ENCODE measurements at places on chromosomes 1 and 21.

- no peak for DNase-seq
These were observed 15.6 kb upstream of the C1orf174 start for GRCh38 chr1:3915551-3916121.

- DNase-seq, result no peak
These were observed 26.5 kb downstream of the CDCP2 start for GRCh38 chr1:54126271-54126815.

DNA sequence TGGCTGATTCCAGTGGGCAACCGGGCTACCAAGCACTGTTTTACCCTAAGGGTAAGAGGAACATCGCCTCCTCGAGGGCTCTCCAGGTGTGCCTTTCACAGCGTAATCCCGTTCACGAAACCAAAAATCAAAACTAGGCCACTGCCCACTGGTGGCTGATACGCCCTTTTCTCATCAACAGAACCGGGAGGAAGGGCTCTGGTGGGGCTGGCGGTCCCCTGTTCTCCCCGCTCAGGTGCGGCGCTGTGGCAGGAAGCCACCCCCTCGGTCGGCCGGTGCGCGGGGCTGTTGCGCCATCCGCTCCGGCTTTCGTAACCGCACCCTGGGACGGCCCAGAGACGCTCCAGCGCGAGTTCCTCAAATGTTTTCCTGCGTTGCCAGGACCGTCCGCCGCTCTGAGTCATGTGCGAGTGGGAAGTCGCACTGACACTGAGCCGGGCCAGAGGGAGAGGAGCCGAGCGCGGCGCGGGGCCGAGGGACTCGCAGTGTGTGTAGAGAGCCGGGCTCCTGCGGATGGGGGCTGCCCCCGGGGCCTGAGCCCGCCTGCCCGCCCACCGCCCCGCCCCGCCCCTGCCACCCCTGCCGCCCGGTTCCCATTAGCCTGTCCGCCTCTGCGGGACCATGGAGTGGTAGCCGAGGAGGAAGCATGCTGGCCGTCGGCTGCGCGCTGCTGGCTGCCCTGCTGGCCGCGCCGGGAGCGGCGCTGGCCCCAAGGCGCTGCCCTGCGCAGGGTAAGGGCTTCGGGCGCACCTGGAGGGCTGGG, at the start of gene IL6R:
Gene IL6R, plus strand, starts transcription at position 360 of the 763 bp plus-strand sequence. Its CDS starts 287 bp downstream, at position 647.
- no peak for DNase-seq

DNA sequence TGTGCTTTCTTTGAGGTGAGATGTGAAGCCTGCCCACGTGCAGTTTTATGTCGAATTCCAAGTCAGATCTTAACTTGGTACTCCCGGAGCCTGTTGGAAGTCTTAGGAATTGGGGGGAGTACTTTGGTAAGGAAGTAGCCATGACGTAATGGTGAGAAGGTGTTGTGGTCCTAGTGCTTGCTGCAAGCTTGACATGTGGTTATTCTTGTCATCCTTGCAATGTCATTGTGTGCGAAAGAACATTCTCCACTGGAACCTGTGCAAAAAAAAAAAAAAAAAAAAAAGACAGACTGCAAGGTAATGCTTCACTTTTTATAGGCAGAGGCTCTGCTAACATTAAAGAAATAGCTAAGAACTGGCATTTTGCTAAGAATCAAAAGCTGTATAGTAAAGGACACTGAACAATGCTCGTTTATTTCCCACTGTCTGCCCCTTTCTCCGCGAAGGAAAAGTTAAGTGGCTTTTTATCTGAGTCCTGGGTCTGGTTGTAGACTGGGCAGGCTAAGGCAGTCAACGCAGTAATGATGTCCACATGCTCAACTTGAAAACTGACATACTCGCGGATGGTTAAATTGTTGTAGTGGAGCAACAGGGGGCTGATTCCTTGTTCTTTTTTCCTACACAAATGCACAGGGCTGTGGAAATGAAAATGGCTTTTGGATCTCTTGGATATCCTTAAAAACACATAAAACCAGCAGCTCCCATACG, 2.1 kb downstream of the KAZN start:
- no peak for DNase-seq

- no peak for DNase-seq
These were observed 244.4 kb downstream of the AKT3 start for GRCh38 chr1:243605604-243606003.

- peak; percentile 63 for DNase-seq
These were observed 19.9 kb upstream of the PPP1R15B start for GRCh38 chr1:204431310-204432184.

DNA sequence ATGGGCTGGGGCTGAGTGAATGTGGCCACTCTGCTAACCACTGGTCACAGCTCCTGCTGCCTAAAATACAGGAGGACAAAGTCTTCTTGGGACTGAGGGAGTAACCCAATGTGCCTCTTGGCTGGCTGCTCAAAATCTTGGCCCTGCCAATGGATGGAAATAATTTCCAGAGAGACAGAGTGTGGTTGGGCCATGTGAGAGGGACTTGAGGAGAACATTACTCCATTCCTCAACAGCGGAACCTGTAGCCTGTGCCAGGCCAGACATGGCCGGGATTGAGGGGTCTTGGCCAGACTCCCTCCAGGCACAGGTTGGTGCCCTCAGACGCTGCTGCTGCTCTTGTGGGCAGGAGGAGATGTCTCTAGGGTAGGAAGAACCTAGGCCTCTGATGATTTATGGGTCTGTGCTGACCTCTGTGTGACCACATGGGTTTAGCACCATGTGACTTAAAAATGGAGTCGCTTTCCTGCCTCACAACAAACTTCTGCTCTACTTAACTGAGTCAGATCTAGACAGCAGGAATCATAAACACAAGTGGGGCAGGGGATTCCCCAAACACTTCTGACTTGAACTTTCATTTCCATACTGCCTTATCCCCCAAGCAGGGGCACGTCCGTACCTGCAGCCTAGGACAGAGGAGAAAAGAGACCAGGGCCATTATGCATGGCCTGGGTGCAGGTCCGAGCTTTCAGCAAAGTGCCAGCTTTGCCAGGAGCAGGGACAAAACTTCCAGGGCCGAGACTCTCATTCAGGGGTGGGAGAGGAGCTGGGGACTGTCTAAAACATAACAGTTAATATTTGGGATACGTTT, 79.2 kb downstream of the CD34 start:
- no peak for DNase-seq

GRCh38 chr1:235009074-235009473, 119.6 kb downstream of the TOMM20 start:
- no peak for DNase-seq

- no peak for DNase-seq
These were observed 158.0 kb downstream of the CLIC6 start for GRCh38 chr21:34826836-34827235.

- DNase-seq, result no peak
These were observed 14.1 kb downstream of the IRF2BP2 start for GRCh38 chr1:234595899-234596298.

- DNase-seq, result no peak
These were observed 50.2 kb upstream of the LHX8 start for GRCh38 chr1:75083848-75084514.

DNA sequence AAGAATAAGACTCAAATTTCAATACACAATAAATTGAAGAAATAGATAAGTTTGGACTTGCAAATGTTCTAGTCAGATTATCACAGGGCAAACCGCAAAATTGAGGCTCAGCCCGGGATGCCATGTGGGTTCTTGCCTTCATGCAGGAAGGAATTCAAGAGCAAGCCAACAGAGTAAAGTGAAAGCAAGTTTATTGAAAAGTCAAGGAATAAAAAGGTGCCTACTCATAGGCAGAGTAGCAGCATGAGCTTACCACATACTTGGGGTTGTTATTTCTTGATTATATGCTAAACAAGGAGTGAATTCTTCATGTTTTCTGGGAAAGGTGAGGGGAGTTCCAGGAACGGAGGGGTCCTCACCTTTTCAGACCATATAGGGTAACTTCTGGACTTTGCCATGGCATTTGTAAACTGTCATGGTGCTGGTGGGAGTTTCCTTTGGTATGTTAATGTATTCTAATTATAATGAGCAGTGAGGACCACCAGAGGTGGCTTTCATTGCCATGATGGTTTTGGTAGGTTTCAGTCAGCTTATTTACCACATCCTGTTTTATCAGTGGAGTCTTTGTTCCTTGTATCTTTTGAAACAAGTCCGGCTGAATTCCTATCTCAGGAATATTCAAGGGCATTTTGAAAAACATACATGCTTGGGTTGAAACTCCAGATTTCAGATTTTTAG, 2.0 kb upstream of the OR2AK2 start:
- no peak for DNase-seq

DNA sequence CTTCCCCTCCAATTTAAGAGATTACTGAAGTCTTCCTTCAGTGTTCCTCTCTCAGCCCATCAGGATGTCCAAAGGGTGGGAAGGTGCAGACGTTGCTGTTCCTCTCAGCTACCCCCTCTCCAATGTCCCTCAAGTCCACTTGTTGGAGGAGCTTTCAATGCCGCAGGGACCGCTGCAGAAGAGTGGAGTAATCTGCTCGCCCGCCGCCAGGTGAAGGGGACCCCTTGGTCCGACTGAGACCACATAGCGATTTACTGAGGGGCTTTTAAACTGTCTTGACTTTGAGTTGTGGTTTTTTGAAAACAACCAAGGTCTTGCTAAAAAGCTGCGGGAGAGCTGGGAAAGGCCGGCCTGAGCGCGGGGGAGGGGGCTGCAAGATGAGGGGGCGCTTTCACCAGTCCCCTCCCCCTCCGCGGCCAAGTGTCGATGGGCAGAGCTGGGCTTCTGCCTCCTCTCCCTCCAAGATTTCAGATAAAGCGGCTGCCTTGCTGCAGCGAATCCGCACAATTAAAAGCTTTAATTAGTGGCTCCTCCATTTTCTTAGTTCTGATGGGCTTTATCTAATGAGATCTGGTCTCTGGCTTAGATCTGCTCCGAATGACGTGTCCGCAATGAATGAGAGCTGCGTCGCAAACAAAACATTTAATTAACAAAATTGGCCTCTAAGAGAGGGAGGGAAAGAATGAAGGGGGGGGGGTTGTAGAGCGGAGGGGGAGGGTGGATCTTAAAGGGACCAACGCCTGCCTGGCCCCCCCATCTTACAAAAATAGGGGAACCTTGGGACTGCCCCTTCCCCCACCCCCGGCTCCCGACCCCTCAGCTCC, 5.9 kb downstream of the LMO4 start:
- DNase-seq, result no peak

- DNase-seq, result peak; percentile 74
These were observed at the start of gene ISG15 for GRCh38 chr1:1013105-1013921. TSS of gene ISG15 (plus strand) at chr1:1013497. CDS start at chr1:1013574, 77 bp downstream.

GRCh38 chr1:78375996-78376395, 114.8 kb upstream of the PTGFR start:
- no peak for DNase-seq

DNA sequence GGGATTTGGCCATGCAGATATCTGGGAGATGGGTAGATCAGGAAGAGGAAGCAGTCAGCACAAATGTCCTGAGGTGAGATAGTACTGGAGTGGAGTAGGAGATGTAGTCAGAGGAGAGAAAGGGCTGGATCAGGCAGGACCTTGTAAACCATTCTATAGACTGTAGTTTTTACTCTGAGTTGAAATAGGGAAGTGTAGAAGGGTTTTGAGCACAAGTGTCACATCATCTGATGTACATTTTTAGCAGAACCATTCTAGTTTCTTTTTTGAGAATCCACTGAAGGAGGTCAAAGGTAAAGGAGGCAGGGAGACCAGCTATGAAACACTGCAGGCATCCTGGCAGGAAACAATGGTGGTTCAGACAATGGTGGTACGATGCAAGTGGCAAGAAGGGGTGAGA, 194.6 kb upstream of the RRP15 start:
- no peak for DNase-seq

- no peak for DNase-seq
These were observed 19.6 kb downstream of the CLIC4 start for GRCh38 chr1:24764848-24765247.

- DNase-seq, result no peak
These were observed 23.0 kb upstream of the CCT8 start for GRCh38 chr21:29096218-29097015.

- peak; percentile 9 for DNase-seq
These were observed 253.4 kb upstream of the CSF3R start for GRCh38 chr1:36735939-36736730.

DNA sequence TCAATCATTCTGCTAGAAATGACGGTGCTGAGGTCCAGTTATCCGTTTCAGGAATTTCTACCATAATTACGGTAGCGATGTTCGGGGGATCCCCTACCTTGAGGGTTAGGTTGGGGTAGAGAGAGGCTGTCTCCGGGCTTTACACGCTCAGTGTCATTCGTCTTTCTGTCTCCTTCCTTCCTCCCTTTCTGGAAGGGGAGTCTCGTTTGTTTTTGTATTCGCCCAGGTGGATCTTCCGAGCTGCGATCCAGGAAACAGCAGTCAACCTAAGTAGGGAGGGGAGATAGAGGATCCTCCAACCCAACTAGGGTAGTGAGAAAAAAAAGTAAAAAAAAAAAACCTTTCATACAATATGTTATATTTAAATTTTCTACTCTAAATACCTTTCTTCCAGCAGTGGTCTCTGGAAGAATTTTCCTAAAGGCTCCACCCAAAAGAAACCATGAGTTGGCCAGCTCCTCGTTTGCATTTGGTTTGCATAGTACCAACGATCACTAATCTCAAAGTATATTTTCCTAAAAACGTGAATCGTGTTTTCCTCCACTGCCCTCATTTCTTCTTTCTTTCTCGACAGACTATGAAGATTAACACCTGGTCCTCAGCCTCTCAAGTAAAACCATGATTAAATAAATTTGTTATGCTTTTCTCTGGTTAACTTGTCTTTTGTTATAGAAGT, 611 bp upstream of the PIK3C2B start:
- no peak for DNase-seq

GRCh38 chr1:183694066-183694465, 41.0 kb upstream of the APOBEC4 start:
- DNase-seq, result no peak

GRCh38 chr1:147336291-147336690, 93.8 kb downstream of the CHD1L start:
- DNase-seq, result no peak

DNA sequence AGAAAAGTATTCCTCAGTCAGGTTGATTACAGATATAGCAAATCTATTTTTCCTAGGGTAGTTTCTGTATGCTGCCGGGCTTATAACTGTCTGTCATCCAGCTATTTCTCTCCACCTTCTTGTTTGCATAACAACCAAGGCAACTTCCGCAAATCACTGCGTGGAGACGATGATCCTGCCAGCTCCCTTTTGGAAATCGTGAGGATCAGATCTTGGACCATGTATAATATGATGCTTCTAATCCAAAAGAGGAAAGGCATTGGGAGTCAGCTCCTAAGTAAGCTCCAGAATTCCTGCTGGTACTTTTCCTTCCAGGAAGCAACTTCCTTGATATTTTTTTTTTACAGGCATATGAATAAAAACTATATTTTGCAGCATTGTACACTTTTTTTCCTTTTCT, 445 bp upstream of the RGS4 start:
- DNase-seq, result peak; percentile 8

- DNase-seq, result no peak
These were observed 16.4 kb downstream of the TCEANC2 start for GRCh38 chr1:54069791-54070170.

GRCh38 chr1:236009191-236009590, 55.7 kb downstream of the NID1 start:
- no peak for DNase-seq

Measured in anterior cingulate cortex (tissue), 58 donors.